Activated naive CD8-positive, alpha-beta T cell treated with anti-CD3 and anti-CD28 coated beads, Interleukin-2, amount 10 ng/mL, durations not matched to agents 7 days and 5 days (primary cell): ENCODE measurements at places on chromosomes 11 and 22. TPM values are rescaled to one million over a fixed set of nuclear protein-coding genes. Genes with fewer than 3 reads are reported as not detected.

DNA sequence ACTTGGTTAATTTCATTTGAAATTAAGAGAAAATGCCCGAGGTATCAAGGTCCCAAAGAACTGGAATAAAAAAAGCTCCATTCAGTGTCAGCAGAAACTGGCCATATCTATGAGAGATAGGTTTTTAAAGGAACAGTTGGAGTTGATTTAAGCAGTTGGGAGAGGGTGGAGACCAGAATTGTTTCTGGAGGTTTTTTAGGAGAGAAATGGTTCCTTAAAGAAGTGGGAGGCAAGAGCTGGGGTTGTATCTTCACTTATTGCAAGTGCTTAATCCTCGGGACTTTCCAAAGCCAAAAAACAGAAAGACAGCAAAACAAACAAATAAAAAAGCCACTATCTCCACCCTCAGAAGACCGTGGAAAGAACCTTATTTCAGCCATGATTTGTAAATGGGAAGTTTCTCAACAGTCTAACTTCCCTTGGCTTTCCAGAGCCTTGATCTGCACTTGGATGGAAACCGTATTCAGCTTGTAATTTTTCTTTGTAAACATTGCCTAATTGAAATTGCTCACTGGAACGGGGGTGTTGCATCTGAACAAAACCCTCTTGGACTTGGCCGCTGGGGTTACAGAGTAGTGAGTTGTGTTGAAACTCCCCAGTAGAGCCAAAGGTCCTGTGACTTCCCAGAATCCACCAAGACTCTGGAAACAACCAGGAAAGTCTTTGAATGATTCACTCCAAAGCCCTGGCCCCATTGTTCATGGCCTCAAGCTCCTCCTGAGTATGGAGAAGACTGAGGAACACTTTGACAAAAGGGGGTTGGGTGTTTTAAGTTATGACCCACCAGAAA is 115.6 kb downstream of the SLC1A2 start:
- peaks cover 2% of the 10 kb centered on the region for H3K27me3 ChIP-seq
- no peak overlapping the region for H3K4me3 ChIP-seq
- DNase-seq = no peak

- H3K27me3 ChIP-seq = no peaks in the 10 kb centered on the region
- no peak overlapping the region for H3K4me3 ChIP-seq
- H3K27ac ChIP-seq = no peak overlapping the region
- no peak for DNase-seq
- H3K36me3 ChIP-seq = no peaks in the 10 kb centered on the region
Observed at GRCh38 chr11:3194016-3194816, 24.4 kb downstream of the MRGPRG start.

GRCh38 chr11:44280257-44280656 is 29.7 kb downstream of the ALX4 start:
- H3K27ac ChIP-seq = no peak overlapping the region
- no peaks in the 10 kb centered on the region for H3K4me1 ChIP-seq
- DNase-seq = no peak

- no peak for DNase-seq
- H3K27ac ChIP-seq = no peak overlapping the region
Observed at GRCh38 chr22:20247010-20247505, 21.1 kb downstream of the RTN4R start.

DNA sequence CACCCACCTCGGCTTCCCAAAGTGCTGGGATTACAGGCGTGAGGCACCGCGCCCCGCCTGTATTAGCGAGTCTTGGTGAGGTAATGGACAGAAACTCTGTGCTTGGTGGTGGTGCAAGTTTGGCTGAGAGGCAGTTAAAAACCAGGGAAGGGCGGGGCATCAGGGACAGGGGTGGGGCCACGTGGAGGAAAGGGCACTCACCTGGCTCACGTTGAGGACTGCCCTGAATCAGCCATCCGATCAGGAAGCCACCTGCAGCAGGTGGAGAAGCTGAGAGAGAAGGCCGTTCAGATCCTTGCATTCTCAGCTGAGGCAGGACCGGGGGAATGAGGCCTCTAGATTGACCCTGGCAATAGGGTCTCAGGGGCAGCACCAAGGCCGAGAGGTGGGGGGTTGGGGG is 12.1 kb upstream of the CHRM1 start:
- H3K36me3 ChIP-seq = no peaks in the 10 kb centered on the region
- no peak overlapping the region for H3K27ac ChIP-seq
- no peaks in the 10 kb centered on the region for H3K4me1 ChIP-seq
- DNase-seq = no peak

GRCh38 chr11:73137944-73138274 is 4.2 kb downstream of the FCHSD2 start:
- peaks cover 25% of the 10 kb centered on the region for H3K4me1 ChIP-seq
- H3K4me3 ChIP-seq = peak overlapping the region; percentile 2
- no peaks in the 10 kb centered on the region for H3K27me3 ChIP-seq
- H3K36me3 ChIP-seq = peaks cover 40% of the 10 kb centered on the region

DNA sequence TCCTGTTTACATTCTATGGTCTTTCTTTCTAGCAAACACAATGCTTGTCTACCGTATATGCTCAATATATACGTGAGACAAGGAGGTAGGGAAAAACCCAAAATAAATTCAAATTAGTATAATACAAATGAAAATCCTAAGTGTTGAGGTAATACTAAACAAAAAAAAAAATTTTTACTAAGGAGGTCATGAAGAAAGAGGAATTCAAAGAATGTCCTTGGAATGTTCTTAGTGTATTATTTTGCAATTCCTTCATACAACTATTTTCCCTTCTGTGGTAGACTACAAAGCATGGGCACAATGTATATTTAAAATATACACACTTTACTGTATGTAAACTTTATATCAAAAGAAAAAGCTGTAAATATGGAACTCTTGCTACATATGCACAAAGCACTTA is 36.4 kb downstream of the PIK3C2A start:
- no peaks in the 10 kb centered on the region for H3K4me1 ChIP-seq
- no peak for DNase-seq
- no peak overlapping the region for H3K27ac ChIP-seq
- no peaks in the 10 kb centered on the region for H3K27me3 ChIP-seq

DNA sequence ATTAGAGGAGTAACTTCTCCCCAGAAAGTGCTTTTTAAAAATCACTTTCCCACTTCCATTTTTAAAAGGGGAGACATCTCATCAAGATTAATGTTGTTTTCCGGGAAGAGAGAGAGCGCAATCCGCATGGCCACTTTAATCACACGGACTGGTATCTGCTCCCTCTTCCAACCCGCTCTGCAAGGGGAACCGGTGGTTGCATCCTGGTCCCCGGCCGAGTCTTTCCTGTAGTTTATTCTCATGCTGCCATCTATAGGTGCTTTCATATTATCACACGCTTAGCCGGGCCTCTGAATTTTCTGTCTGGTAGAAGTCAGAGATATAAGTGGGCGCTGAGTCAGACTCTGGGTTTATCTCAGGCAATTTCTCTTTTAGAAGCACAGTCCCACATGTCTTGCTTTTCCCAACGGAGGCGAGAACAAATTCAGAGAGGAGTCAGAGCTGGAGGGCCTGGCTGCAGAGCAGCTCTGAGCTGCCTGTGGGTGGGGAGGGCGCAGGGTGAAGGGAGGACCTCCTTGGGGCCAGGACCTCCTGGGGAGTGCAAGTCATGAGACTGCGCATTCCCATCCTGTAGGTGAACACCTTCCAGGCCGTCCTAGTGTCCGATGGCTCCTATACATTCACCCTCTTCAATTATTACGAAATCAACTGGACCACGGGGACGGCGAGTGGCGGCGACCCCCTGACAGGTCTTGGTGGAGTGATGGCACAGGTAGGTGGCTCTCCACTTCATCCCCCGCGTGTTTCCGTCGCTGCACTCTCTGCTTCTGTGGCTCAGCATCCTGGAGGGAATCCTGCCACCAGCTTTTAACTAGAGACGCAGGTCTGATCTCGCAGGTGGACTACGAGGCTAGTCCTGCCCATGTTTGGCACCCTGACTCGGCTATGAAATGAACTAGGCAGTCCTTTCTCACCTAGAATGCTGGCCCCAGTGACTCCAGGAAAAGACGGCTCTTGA is 11.7 kb downstream of the TECTA start:
- H3K36me3 ChIP-seq = no peaks in the 10 kb centered on the region
- peaks cover 18% of the 10 kb centered on the region for H3K27me3 ChIP-seq
- H3K4me3 ChIP-seq = no peak overlapping the region
- H3K4me1 ChIP-seq = peaks cover 3% of the 10 kb centered on the region

DNA sequence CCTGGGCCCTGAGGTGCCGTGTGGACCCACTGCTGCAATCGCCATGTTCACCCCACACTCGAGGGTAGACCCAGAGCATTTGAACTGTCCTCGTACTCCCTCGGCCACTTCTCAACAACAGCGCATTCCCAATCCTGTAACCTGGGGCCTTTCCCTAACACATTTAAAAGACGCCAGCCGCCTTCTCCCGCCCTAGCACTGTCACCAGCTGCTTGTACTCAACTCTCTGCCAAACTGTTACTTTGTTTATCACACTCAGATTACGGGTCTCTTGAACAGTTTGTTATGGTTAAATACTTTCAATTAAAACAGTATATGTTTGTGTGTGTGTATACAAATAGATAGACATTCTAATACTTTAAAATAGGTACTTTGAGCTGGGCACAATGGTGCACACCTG is 20.7 kb downstream of the CDKN1C start:
- peaks cover 5% of the 10 kb centered on the region for H3K4me1 ChIP-seq
- H3K27ac ChIP-seq = no peak overlapping the region
- no peak for DNase-seq
- H3K4me3 ChIP-seq = no peak overlapping the region

DNA sequence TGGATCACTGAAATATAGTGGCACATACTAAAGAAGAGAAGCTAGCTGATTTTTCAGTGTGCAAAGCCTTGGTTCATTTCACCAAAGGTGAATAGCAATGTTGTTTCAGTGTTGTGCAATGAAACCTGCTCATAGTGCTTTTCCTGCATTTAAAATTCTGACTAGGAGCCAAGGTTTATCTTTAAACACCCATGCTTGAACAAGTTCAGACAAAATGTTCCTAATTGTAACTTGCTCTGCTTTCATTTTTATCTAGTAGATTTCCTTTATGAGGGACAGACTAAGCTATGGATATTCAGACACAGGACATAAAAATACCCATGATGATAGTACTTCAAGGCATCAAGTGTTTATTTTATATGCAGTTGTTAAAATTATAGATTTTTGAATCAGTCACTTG is 47.7 kb downstream of the BBOX1 start:
- DNase-seq = no peak
- H3K36me3 ChIP-seq = no peaks in the 10 kb centered on the region
- no peak overlapping the region for H3K27ac ChIP-seq
- H3K4me3 ChIP-seq = no peak overlapping the region
- no peaks in the 10 kb centered on the region for H3K4me1 ChIP-seq
- no peaks in the 10 kb centered on the region for H3K27me3 ChIP-seq

DNA sequence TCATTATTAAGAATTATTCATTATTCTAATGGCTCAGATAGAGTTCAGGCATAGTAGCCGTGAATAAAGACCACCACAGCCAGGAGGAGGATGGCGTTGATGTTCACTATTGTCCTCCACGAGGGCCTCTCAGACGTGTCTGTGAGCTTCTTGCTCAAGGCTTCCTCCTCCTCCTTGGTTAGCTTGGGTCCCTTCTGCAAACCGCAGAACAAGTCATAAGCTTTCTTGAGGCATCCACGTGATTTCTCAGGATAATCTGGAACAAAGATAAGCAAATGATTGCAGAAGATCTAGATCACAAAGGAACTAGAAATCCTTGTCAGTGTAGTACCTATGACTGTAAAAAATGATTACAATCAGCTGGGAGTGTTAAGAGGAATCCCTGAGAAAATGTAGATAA is 13.6 kb upstream of the RFPL2 start:
- H3K27me3 ChIP-seq = peaks cover 40% of the 10 kb centered on the region
- no peak for DNase-seq
- no peaks in the 10 kb centered on the region for H3K36me3 ChIP-seq
- no peak overlapping the region for H3K27ac ChIP-seq
- no peaks in the 10 kb centered on the region for H3K4me1 ChIP-seq

DNA sequence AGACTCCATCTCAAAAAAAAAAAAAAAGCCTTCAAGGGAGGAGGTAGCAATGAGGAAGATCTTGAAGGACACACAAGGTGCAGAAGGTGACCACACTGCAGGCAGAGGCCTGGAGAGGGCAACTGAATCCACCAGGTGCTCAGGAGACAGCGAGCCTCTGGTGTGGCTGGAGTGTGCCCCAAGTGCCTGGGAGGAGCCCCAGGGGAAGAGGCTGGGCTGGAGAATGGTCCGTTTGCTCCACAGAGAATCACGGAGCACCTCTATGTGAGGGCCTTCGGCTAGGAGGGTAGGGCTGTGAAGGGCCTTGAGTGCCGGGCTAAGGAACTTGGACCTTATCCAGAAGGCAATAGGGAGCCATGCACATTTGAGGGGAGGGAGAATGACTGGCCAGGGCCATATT is 50.3 kb downstream of the ARRB1 start:
- DNase-seq = no peak
- H3K4me3 ChIP-seq = no peak overlapping the region
- H3K4me1 ChIP-seq = peaks cover 3% of the 10 kb centered on the region
- no peaks in the 10 kb centered on the region for H3K27me3 ChIP-seq
- no peak overlapping the region for H3K27ac ChIP-seq

- no peaks in the 10 kb centered on the region for H3K36me3 ChIP-seq
- peak overlapping the region; percentile 40 for H3K27ac ChIP-seq
- no peak for DNase-seq
- peaks cover 29% of the 10 kb centered on the region for H3K4me1 ChIP-seq
- no peaks in the 10 kb centered on the region for H3K27me3 ChIP-seq
- peak overlapping the region; percentile 30 for H3K4me3 ChIP-seq
Observed at GRCh38 chr11:128965485-128965884, 22.8 kb upstream of the TP53AIP1 start.

DNA sequence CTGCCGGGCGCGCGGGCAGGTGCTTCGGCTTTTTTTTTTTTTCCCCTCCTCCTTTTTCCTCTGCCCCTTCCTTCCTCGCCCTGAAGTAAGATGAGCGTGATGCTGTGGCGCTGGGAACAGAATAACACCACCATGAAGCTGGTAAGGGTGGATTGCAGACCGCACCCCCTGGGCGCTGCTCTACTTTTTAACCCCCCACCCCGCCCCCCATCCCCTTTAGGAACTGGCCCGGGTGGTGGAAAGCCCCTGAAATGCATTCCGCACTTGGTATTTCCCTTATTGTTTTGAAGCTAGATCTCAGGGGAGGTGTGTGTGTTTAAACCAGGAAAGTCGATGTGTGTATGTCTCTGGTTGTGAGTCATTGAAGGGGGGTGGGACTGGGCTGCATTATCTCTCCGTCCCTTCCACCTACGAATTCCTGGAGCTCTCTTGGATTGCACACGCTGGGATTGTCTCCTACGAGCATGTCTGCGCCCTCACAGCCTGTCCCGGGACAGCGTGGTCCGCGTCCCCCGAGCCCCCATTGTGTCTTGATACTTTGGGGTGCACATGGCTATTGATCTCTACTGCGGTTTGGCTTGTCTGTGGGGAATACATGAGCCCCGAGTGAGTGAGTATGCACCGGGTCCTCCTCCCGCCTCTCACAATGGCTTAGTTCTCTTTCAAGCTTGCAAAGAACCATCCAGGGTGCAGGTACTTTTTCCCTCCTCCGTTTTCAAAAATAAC is 64.9 kb downstream of the NAV2 start:
- H3K4me1 ChIP-seq = peaks cover 3% of the 10 kb centered on the region
- H3K27me3 ChIP-seq = peaks cover 60% of the 10 kb centered on the region
- DNase-seq = no peak
- H3K27ac ChIP-seq = no peak overlapping the region
- H3K36me3 ChIP-seq = no peaks in the 10 kb centered on the region

Gene TKFC
- 34.3 TPM for total RNA-seq

Gene OR4A16
- total RNA-seq = not detected

Gene UBQLN3
- 0.17 TPM for total RNA-seq

Gene RAC2
- 1,011 TPM for total RNA-seq

Gene C11orf16
- not detected for total RNA-seq

Gene GAL3ST1
- 0.44 TPM for total RNA-seq

Gene CCDC89
- 0.43 TPM for total RNA-seq
